ENCODE measurements at places on chromosomes 16 and 17.

GRCh38 chr17:859824-860195 lies 77.7 kb downstream of the MRM3 start:
- no peak for DNase-seq

DNA sequence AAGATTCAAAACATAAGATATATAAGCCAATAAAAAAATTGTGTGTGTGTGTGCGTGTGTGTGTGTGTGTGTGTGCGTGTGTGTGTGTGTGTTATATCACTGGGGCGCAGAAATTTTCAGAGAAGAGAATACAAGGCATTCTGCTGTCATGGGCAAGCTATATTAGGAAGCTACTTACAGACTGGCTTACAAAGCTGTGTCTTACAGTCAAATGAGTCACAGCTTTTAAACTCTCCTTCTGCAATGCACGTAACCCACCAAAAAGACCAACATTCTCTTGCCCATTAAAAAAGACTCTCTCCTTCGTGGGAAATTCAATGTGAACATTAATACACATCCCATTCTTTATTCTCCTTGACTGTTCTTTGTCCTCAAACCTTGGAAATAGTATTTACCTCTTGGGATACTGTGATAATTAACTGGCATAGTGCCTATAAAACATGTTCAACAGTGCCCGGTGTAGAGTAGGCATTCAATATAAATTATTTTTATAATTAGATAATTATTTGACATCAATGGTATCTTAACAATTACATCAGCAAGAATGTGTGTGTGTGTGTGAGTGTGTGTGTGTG lies 860.4 kb upstream of the SOX9 start:
- no peak for DNase-seq

- DNase-seq: no peak
These were observed 517.6 kb downstream of the MAF start for GRCh38 chr16:79082970-79083369.

DNA sequence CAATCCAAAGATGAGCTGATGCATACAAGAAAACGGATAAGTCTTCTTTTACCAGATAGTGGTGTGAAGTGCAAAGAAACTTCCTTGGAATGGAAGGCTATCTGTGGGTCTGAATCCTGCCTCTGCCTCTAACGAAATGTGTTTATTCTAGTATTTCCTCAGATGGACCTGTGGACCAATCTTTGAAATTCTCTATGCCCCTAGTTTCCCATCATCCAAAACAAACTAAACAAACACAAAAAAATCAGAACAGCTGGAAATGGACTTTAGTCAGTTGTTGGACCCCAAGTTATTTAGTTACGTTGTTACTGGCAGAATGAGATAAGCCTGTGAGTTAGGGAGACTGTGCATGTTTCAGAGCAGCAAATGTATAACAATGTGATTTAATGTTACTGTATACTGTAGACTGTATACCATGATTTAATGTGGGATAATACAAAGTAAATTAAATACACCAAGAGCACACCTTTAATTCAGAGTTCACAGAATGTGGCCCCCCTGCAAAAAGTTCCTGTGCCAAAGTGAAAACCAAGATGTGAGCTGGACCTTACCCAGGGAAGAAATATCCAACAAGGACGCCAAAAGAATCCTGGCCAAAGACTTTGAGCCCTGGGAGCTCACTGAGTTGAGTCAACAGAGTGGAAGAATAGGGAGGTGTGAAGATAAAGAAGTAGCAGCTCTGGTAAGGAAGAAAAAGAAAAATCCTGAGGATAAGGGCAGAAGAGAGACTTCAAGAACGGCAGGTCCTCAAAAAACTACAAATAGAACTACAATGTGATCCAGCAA lies 255.2 kb downstream of the CNTNAP4 start:
- peak; percentile 20 for DNase-seq

- no peak for DNase-seq
These were observed 47.0 kb downstream of the CCDC182 start for GRCh38 chr17:57697891-57698711.
